Stimulated activated CD8-positive, alpha-beta memory T cell treated with anti-CD3 and anti-CD28 coated beads, Interleukin-4, amount 100 ng/mL, for 1 hour (primary cell): ENCODE measurements at places on chromosomes 4 and X.

DNA sequence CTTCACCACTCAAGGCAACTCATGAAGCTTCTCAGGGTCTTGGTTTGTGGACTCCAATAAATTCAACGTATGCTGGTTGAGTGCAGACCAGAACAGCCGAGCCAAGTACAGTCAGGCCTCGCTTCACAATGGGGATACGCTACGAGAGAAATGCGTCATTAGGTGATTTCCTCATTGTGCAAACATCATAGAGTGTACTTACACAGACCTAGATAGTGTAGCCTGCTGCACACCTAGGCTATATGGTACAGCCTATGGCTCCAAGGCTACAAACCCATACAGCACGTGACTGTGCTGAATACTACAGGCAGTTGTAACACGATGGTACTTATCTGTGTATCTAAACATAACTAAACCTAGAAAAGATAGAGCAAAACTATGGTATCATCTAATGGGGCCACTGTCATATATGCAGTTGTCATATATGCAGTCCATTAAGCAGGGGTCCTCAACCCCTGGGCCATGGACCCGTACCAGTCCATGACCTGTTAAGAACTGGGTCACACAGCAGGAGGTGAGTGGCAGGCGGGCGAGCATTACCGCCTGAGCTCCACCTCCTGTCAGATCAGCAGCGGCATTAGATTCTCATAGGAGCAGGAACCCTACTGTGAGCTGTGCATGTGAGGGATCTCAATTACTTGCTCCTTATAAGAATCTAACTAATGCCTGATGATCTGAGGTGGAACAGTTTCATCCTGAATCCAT lies 31.5 kb downstream of the RTL5 start:
- DNase-seq, result no peak

DNA sequence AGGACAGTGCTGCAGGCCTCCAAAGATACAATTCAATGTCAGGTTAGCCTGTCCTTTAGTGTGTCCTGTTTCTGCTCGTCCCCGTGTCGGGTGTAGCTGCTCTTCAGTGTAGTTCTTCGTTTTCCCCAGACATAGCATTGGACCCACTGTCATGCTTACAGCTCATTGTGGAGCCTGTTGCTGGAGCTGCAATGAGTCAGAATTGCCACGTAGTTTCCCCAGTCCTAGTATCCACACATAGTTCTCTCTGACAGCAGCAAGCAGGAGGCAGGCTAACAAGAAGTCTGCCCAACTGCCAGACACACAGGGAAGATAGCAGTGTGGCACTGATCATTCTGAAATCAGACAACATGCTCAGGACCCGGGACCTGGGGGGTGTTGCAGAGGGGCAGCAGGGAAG lies 49.2 kb downstream of the MOSPD2 start:
- no peak for DNase-seq

DNA sequence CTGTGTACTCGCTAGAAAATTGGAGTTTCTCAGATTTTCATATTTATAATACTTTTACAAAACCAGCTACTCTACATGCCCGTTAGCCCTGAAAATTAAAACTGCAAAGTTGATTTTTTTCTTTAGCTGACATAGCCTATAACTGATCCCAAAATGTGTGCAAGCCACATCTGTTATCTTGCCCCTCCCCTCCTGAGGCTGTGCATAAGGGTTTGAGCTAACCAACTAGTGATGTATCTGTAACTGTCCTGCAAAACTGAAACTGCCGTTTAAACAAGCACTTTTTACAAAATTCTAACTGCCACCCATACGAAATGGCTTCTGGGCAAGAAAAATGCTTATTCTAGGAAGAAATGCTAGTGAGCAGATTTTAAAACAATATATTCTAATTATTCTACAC lies 59.1 kb downstream of the EDNRA start:
- DNase-seq, result no peak

DNA sequence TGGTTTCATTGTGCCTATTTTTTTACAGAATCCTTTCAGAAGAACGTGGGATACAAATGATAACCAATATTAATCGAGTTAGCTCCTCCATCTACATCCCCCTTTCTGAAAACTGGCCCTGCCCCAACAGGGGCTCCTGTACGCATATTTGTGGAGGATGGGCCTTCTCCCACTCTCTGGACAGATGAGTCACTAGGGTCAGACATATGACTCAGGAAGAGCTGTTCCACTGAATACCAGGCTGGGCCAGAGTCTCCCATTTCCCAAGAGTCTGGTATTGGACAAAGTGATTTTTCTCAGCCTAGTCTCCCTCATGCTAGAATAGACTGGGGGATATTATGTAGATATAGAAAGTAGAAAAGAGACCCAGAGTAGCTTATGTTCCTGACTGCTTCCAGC lies 142.4 kb downstream of the TSPAN5 start:
- DNase-seq, result no peak

DNA sequence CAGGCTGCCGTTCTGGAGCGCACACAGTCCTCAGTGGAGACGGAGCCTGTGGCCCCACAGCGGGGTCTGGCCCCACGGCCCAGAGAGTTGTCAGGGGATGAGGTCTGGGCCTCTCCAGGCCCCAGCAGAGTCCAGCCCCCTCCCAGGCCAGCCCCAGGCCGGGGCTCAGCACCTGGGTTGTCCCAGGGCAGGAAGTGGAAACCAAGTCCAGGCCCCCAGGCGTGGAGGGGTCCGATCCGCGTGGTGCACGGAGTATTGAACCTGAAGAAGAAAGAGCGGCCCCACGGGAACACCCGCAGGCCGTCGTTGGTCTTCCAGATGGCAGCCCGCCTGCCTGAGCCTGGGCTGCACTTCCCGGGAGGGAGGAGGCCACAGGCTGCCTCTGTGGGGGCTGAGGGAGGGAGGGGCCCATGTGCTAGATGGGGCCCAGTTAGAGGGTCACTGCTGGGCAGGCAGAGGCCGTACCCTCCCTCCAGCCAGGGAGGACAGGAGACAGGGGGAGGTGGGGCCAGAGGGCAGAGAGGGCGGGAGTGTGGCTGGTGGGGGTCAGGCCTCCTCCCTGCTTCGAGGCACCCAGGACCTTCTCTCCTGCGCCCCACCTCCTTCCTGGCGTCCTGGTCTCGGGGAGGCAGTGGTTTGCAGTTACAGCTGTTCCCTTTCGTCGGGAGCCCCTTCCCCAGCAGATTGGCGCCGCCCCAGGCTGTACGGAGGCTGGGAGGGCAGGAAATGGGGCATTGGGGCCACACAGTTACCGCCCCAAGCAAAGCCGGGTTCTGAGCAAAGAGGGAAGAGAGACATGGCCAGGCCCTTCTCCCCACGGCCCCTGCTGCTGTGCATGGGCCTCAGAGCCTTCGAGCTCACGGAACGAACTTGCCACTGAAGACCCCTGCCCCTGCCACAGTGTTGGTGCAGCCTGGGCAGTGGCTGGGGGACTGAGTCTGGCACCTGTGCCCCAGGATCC lies 8.1 kb downstream of the HGFAC start:
- no peak for DNase-seq

GRCh38 chr4:72876946-72877345 lies 192.6 kb downstream of the COX18 start:
- no peak for DNase-seq
